NCI-H2171 treated with DMSO at 0.1 percent for 48 hours (cell line): ENCODE measurements at places on chromosomes 2 and 18.

DNA sequence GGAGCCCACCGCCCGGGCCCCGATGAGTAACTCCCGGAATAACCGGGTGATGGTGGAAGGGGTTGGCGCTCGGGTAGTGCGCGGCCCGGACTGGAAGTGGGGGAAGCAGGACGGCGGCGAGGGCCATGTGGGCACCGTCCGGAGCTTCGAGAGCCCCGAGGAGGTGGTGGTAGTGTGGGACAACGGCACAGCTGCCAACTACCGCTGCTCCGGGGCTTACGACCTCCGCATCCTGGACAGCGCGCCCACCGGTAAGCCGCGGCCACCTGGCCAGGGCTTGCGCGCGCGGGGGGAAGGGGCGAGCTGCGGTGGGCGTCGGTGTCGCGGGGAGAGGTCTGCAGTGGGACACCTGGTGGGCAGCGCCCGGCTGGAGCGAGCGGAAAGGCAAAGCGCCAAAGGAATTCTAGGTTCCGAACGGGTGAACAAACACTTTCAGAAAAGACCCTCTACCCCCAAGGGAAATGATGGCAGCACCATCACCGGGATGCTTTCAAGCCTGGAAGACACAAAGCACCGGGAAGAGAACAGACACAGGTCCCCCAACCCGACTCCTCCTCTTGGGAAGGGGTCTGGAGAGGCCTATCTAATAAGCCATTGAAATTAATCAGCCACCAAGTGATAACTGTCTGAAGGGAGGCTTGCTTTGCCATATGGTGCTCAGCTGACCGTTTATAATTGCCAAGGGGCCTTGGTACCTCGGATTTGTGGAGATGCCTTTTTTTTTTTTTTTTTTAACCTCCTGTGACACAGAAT is 1.1 kb downstream of the MIB1 start:
- DNase-seq: peak; percentile 27

DNA sequence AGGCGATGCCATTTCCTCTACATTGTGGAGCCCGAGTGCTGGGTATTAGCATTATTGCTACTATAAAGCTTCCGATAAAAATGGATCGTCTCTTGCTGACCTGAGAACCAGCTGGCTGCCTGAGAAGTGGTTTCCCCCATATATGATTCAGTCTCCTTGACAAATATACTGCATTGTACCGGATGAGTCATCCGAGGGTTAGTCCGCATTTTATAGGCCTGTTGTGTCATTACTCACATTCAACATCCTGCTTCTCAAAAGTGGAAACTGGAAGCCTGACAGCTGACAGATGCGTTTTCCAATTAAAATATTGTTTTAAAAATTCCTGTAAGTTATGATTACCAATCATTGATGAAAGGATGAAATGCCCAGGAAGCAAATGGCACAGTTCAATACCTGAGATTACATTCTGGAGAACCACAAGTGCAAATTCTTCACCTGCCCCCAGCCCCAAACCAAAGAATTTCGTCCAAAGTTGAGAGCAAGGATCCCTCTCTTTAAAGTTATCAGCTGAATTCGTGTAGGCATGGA is 65.7 kb downstream of the SPRED2 start:
- no peak for DNase-seq

- no peak for DNase-seq
Observed at GRCh38 chr2:173692068-173692467, 273.1 kb downstream of the SP3 start.

DNA sequence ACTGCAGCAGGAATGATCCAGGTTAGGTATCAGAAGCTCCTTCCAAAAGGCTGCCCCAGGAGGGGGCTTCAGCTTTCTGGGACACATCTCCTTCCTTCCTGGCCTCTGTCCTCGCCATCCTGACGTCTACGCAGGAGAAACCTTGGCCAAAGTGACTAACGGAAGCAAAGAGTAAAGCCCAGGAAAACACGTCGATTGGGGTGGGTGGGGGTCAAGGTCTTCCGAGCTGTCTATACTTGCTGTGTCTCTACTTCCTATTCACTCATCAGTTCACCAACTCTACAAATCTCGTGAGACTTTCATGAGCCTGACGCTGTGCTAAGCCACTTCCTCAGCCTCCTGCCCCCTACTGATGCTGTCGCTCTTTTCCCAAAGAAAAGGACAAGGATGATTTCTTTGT is 212.6 kb downstream of the TNS1 start:
- no peak for DNase-seq

GRCh38 chr18:33700513-33700976 is 122.5 kb downstream of the ASXL3 start:
- DNase-seq: no peak

GRCh38 chr18:23258566-23259469 is 123.5 kb downstream of the CABLES1 start:
- DNase-seq: no peak

- DNase-seq: no peak
Observed at GRCh38 chr2:112050316-112050715, 4.8 kb upstream of the TMEM87B start.

DNA sequence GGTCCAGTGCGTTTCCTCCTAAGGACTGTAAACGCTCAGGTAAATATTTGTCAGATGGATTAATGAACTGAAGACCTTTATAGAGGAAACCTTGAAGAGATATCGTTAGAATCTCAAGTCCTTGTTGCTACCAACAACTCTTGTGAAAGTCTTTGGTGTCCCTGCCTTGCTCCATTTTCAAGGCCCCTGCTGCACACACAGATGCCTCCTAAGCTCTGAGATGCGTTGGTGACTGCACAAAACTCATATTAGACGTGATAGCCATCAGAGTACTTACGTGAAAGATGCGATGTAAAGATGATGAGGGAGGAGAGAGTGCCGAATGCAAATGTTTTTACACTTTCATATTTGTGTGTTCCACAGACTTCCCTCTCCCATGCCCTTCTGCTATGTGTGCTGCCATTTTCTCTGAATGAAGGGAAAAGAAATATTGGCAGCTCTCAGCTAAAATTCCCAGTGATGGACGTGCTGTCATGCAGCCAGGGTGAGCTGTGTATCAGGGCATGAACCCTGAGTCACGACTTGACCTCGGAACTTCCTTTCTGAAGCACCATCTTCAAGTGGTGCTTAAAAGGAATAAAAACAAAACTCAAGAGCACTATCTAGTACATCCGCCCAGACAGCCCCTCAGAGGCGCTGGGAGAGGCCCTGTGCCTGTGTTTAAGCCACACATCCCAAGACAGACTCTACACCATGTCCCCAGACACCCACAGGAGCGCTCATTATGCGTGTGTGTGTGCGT is 117.4 kb downstream of the FAM210A start:
- no peak for DNase-seq

DNA sequence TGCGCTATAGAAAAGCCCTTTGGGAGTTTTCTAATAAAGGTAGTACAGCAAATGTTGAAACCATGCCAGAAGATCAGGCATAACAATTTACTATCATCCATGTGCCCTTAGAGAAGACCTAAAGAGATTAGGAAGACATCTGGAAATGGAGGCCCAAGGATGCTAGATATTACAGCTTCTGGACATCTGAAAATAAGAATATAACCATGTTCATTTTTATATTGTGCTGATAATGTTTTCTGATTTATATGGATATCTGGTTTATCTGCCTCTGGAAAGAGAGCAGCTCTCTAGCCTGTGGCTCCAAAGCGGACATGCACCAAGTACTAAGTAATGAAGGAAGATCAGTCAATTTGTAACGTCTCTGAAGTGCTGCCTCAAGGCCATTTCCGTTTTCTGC is 478.0 kb upstream of the DDX18 start:
- no peak for DNase-seq

- no peak for DNase-seq
Observed at GRCh38 chr2:28929581-28929980, 35.1 kb downstream of the WDR43 start.

GRCh38 chr18:57466307-57466706 is 31.1 kb downstream of the ONECUT2 start:
- no peak for DNase-seq

- no peak for DNase-seq
Observed at GRCh38 chr2:197174539-197175094, 136.0 kb downstream of the ANKRD44 start.

- no peak for DNase-seq
Observed at GRCh38 chr2:122062506-122062905, 307.1 kb downstream of the TSN start.

GRCh38 chr2:241722896-241723454 is 11.5 kb upstream of the D2HGDH start:
- no peak for DNase-seq

GRCh38 chr2:25274868-25275574 is 66.7 kb downstream of the DNMT3A start:
- DNase-seq: no peak

DNA sequence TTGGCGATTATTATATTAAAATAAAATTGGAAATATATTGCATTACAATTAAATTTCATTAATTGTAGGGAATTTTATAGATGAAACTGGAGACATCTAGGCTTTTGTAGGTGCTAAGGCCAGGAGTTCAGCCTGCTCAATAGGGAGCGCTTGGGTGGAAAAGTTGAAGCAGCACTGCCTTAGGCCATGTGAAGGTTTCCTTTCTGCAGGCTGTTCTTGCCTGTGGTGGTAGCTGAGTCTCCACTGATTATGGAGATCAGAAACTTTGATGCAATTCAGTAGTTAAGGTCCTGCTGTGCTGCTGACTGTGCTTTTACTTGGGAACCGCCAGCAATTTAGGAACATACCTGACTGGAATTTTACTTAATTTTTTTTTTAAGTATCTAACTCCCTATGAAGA is 179.9 kb upstream of the BOD1L2 start:
- no peak for DNase-seq

DNA sequence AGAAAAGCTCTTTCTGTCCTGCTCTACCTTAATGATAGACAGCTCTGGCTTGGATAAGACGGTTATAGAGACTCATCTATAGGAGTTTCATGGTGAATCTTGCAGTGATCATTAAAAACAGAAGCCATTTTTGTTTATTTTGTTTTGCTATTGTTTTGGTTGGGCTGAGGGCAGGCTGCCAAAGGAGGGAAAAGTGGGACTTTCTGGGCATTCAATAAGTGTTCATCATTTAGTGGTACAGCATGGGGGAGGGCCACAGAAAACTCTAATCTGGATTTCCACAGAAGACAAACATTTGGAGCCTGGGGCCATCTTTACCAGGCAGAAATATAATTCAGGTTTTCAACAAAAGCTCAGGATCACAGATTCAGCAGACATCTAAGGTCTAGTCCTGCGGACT is 62.4 kb upstream of the EFEMP1 start:
- DNase-seq: no peak

GRCh38 chr18:77737405-77737804 is 487.8 kb downstream of the GALR1 start:
- DNase-seq: no peak

DNA sequence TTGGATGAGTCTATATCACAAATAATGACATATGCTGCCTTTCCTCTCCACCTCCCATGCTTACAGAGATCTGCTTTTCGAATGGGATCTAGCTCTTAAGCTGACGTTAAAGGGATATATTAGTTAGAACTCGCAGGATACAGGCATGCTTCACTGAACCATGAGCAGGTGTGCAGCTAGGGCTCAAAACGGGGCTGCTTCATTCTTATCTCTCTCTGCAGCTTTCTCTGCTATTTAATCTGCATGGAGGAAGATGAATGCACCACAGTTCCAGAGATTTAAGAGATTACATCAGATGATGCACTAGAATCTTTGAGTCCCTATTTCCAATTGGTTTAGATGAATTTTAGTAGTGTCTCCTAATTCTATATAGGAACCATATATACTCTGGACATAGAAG is 327.0 kb downstream of the RAD51AP2 start:
- DNase-seq: no peak

DNA sequence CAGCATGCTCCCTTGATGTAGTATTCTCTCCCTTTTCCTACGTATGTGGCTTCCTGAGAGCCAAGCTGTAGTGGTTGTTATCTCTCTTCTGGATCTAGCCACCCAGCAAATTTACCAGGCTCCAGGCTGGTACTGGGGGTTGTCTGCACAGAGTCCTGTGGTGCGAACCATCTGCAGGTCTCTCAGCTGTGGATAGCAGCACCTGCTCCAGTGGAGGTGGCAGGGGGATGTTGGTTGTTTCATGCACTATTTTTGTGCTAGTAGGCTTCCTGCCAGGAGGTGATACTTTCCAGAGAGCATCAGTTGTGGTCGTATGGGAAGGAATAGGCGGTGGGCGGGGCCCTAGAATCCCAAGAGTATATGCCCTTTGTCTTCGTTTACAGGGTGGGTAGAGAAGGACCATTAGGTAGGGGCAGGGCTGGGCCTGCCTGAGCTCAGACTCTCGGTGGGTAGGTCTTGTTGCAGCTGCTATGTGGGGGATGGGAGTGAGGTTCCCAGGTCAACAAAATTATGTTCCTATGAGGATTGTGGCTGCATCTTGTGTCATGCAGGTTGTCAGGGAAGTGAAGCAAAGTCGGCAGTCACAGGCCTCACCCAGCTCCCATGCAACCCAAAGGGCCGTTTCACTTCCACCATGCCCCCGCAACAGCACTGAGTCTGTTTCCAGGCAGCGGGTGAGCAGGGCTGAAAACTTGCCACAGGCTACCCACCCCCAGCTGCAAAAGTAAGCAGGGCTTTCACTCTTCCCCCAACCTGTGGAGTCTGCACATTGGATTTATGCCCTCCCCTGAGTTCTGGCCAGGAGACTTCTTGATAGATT is 1139.5 kb downstream of the BCL11A start:
- DNase-seq: peak; percentile 100

DNA sequence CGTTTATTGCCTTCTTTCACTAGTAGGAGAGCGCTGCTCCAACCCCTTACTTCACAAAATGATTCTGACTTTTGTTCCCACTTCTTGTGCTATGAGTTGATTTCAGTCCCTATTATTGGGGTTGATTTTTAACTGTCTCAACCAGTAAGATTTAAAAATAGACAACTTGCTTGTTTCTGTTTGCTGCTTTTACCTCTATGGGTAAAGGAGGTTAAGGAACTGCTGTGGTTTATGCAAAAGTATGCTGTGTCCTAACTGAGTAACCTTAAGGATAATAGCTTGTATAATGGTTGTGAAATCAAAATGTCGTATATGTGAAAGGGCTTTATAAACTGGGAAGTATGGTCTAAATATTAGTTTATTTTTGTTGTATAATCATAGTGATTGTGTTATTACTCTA is 22.6 kb downstream of the ALMS1 start:
- no peak for DNase-seq

GRCh38 chr2:121570036-121570666 is 39.5 kb downstream of the RNU4ATAC start:
- DNase-seq: peak; percentile 84

DNA sequence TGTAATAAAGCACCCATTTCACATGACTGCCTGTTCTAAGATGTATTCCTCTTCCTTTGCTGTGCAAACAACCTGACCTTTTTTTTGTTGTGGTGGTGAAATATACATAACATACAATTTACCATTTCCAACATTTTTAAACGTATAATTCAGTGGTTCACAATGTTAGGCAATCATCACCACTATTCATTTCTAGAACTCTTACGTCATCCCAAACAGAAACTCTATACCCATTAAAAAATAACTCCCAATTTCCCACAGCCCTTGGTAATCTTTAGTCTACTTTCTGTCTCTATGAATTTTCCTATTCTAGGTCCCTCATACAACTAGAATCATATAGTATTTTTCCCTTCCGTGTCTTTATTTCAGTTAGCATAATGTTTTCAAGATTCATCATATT is 36.7 kb downstream of the RND3 start:
- DNase-seq: no peak

GRCh38 chr2:226694149-226694548 is 105.5 kb downstream of the IRS1 start:
- no peak for DNase-seq

- no peak for DNase-seq
Observed at GRCh38 chr18:49344825-49345224, 115.6 kb downstream of the DYM start.

- no peak for DNase-seq
Observed at GRCh38 chr2:19677825-19678518, 223.8 kb downstream of the TTC32 start.

- DNase-seq: no peak
Observed at GRCh38 chr2:25255745-25256487, 85.8 kb downstream of the DNMT3A start.
